NCI-H2107 (cell line): ENCODE measurements at places on chromosomes 11 and 22.

- DNase-seq: no peak
Measured at GRCh38 chr11:102382384-102382783, 35.4 kb downstream of the BIRC2 start.

GRCh38 chr11:2101171-2101675 is 38.0 kb downstream of the IGF2 start:
- no peak for DNase-seq

DNA sequence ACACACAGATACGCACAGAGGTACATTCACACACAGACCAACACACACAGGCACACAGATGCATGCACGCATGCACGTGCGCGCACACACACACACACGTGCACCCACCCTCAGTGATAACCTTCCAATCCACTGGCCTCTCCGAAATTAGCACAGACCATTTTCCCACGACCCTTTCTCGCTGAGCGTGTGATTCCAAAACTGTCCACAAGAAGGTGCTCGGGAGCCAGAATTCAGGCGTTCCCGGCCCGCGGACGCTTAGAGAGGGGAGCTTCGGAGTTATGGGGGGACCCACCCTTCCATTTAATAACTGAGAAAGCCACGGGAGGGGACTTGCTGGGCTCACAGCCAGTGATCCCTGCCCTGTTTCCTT is 33.8 kb upstream of the SLC35C1 start:
- no peak for DNase-seq

- DNase-seq: no peak
Measured at GRCh38 chr11:77175869-77176539, 48.0 kb downstream of the MYO7A start.

DNA sequence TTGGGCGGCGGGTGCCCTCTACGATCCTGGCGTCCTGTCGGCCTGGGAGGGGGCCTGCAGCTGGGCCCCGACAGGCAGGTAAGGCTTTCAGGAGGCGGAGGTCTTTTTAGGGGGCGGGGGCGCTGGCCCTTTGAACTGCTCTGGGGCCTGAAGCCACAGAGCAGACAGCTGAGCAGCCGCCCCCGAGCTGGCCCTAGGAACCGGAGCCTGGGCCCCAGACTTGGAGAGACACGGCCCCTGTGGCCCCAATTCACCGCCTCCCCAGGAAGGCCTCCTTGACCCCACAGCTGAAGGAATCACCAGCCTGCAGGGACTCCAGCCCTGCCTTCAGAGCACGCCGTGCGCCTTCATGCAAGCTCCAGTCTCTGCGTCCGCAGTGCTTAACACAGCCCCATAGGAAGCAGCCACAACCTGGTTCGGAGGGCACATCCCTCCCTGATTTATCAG is 618 bp upstream of the CERK start:
- no peak for DNase-seq

DNA sequence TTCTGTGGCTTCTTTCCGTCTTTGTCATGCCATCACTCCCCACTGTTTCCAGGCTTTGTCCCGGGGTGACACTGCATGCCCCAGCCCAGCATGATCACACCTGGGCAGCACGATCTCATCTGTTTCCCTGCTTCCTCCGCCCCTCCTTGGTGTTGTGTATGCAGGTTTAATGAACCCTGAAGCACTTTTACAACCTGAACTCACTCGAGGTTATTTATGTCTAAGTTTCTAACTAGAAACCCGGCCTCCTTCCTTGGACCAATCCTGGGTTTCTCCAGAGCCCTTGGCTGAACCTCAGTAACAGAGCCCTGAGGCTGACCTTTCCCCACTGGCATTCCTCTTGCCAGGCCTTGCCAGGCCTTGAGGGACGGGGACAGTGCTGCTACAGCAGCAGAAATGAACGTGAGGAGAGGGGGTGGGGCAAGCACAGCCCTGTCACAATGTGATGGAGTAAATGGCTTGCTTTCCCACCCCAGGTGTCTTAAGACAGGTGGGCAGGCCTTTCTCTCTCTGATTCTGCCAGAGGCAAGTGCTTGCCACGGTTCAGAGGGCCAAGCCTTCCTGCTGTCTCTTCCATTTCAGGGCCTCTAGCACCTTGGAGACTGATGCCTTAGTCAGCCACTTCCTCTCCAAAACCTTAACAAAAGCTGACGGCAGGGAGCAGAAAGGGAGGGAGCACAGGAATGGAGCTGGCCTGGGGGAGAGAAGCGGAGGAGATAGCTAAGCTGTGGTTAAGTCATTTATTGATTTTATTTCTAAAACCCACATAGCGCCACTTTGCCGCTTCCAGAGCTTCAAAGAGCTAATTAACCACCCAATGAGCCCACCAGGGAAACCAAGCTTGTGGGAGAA is 3.1 kb upstream of the PYGM start:
- DNase-seq: peak; percentile 36

GRCh38 chr11:6968816-6969215 is 42.6 kb downstream of the ZNF215 start:
- no peak for DNase-seq

DNA sequence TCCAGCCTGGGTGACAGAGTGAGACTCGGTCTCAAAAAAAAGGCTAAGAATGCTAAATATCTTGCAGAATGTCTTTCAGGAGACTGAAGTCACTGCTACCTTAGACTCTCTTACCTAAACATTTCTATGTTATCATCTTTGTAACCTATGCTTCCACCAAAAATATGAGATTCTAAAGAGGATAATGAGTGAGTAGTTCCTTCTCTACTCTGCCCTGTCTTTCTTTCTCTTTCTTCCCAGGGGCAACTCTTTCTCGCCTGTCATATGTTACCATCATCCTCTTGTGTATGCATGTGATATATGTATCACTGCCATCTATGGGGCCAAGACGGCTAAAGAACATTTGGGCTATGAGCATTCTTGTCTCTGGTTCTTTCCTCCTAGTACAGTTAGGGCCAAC is 9.0 kb upstream of the RASSF10 start:
- DNase-seq: no peak

- DNase-seq: no peak
Measured at GRCh38 chr11:19279451-19279850, 38.7 kb upstream of the E2F8 start.

DNA sequence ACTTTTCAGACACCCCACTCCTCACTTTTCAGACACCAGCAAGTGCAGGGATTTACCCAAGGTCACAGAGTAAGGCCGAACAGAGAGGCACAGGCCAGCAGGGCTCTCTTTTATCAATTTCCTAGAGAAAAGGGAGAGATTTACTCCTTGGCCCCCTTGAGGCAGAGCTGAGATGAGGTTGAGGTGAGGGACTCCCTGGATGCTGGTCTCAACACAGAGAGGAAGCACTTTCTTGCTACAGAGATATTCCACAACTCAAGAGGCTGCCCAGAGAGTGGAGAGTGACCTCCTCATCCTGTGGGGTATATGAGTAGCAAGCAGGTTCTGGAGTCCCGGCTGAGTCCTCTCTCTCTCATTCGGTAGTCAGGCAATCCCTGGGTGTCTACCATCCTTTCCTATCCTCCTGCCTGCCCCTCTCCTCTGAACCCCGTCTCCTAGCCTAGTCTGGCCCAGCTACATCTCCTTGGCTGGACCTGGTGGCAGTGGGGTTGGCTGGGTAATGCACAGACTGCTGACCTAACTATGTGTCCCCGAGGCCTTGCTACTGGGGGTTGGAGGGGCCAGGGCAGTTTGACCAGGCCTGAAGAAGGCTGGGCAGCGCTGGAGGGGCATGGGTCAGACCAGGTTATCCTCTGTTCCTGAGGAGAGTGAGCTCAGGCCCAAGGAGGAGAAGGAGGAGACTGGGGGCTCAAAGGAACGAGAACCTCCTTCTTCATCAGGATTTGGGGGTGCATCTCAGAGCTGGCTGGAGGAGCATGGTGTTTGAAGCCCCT is 1.8 kb upstream of the ARHGEF17 start:
- DNase-seq: no peak

GRCh38 chr11:64088162-64089026 is 52.7 kb downstream of the FLRT1 start:
- no peak for DNase-seq

- no peak for DNase-seq
Measured at GRCh38 chr11:95661162-95661561, 128.4 kb downstream of the FAM76B start.

DNA sequence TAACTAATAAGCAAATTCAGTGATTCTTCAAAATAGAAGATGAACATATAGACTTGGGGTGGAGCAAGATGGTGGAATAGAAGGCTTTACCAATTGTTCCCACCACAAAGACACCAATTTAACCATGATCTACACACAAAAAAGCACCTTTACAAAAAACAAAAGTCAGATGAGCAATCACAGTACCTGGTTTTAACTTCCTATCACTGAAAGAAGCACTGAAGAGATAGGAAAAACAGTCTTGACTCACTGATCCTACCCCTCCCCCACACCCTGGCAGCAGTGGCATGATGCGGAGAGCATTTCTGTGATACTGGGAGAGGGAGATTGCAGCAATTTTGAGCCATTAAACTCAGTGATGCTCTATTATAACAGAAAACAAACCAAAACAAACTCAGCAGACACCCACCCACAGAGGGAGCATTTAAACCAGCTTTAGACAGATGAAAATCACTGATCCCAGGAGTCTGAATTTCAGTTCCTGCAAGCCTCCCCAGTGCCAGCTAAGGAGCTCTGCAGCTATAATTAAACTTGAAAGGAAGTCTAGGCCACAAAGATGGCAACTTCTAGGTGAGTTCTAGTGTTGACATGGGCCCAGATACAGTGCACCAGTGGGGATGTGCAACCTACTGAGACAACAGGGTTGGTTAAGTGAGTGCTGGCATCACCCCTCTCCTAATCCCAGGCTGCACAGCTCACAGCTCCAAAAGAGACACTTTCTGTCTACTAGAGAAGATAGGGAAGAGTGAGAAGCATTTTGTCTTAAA is 161.8 kb upstream of the GRIA4 start:
- DNase-seq: no peak
